ENCODE measurements at places on chromosomes 16 and 17.

DNA sequence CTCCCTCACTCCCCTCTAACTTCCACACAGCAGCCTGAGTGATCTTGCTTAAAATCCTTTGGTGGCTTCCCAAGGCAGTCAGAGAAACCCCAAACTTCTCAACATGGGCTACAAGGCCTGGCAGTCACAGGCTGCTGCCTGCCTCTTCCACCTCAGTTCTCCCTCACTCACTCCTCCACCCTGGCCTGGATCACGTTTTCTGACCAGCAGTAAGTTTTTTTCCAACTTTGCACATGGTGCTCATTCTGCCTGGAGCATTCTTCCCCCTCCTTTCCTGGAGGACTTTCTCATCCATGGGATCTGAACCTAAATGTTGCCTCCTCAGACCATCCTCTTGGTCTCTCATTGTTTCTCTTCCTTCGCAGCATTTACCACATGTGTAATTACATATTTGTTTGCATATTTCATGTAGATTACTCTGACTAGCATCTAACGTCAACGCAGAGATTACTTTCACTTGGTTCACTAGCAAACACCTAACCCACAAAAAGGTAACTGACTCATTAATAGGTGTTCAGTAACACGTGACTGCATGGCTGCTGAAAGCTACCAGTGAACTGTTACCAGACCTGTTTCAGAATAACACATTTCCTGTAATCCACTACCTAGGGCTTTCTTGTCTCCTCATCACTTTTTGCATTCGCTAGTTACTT lies 17.1 kb downstream of the GNA13 start:
- no peak for DNase-seq

GRCh38 chr16:66207883-66208265 lies 158.6 kb upstream of the CDH5 start:
- no peak for DNase-seq

- DNase-seq, result no peak
Observed at GRCh38 chr16:75372236-75372856, 61.0 kb downstream of the CFDP1 start.

DNA sequence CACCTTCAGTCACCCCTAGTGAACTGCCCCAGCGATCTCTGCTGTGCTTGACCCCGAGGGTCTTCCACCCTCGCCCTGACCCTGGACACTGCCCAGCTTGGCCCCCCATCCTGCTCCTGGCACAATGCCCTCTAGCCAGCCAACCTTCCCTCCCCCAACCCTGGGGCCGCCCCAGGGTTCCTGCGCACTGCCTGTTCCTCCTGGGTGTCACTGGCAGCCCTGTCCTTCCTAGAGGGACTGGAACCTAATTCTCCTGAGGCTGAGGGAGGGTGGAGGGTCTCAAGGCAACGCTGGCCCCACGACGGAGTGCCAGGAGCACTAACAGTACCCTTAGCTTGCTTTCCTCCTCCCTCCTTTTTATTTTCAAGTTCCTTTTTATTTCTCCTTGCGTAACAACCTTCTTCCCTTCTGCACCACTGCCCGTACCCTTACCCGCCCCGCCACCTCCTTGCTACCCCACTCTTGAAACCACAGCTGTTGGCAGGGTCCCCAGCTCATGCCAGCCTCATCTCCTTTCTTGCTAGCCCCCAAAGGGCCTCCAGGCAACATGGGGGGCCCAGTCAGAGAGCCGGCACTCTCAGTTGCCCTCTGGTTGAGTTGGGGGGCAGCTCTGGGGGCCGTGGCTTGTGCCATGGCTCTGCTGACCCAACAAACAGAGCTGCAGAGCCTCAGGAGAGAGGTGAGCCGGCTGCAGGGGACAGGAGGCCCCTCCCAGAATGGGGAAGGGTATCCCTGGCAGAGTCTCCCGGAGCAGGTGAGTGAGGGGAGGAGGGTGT lies at the start of gene TNFSF13:
Gene TNFSF13 (plus strand): TSS at position 207 of the 776 bp plus-strand sequence. CDS start 290 bp downstream, at position 497.
- DNase-seq, result no peak

- DNase-seq, result no peak
Observed at GRCh38 chr16:89586853-89587252, 11.3 kb downstream of the CPNE7 start.

GRCh38 chr17:74147056-74147835 lies 56.2 kb upstream of the RPL38 start:
- peak; percentile 45 for DNase-seq

Measured in left forelimb (tissue), 1 donor.